Activated T-cell treated with anti-CD3 and anti-CD28 coated beads, Interleukin-2, amount 50 U/mL, for 1 hour (primary cell): ENCODE measurements at places on chromosomes 5 and 9.

GRCh38 chr9:113930390-113930783, 54.3 kb downstream of the ZNF618 start:
- DNase-seq: no peak

DNA sequence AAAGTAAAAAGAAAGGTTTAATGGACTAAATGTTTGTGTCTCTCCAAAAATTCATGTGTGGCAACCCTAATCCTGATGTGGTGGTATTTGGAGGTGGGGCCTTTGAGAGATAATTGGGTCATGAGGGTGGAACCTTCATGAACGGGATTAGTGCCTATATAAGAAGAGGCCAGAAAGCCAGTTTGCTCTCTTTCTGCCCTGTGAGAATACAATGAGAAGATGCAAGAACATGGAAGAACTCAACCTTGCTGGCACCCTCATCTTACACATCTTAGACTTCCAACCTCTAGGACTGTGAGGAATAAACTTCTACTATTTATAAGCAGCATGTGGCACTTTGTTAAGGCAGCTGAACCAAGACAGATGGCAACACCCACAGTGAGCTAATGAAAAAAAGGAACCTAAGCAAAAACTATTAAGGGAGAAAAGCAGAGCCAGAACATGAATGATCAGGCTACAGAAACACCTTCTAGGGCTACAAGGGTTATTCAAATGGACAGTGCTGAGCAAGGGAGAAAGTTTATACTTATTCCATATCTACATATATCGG, 159.5 kb downstream of the PLK2 start:
- DNase-seq: no peak

GRCh38 chr5:5192681-5193080, 52.6 kb downstream of the ADAMTS16 start:
- DNase-seq: no peak

GRCh38 chr5:10786835-10787234, 25.8 kb upstream of the DAP start:
- DNase-seq: no peak

DNA sequence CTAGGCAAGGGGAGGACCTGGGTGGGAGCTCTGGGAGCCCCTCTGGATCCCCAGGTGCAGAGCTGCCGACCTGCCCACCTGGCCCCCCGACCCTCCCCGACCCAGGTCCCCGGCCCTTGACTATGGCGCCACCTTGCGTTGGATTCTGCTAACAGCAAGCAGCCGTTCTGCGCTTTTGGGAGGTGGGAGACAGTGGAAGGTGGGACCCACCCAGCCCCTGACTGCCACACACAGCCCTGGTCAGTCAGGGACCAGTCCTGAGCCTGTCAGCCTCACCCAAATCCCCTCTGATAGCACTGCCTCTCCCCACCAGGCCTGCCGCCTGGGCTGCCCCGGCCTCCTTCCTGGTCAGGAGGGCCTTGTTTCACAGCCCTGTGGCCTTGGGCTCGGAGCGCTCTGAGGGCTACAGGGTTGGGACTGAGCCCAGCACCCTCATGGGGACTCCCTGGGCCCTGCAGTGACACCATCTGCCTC, 77.9 kb downstream of the HMCN2 start:
- peak; percentile 36 for DNase-seq

DNA sequence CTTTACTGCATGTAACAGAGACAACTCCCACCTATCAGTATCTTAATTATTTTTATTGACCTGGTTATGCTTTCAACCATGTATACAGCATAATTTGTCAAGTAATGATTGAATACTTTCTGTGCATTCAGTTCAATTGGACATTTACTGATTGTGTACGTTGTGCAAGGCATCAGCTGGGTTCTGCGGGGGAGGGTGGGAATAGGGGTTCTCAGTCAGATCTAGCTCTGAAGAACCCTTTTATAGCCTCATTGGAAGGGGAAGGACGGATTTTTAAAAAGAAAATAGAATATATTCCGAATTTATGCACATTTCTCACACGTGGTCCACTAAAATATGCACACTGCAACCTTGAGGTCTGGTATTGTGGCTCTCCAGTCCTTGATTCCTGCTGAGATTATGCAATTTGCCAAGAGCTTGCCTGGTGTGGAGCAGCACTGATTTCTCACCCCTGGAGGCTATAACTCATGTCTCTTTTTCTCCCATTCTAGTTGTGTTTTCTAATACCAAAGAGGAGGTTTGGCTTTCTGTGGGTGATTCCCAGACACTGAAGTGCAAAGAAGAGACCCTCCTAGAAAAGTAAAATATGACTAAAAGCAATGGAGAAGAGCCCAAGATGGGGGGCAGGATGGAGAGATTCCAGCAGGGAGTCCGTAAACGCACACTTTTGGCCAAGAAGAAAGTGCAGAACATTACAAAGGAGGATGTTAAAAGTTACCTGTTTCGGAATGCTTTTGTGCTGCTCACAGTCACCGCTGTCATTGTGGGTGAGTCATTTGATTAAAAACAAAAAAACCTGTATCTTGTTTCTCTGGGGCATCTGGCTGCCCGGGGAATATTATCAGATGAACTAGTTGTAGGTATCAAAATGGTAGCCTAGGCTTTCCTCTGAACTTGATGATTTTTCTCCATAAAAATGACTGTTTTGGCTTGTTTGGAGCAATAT, 1.7 kb downstream of the SLC1A3 start:
- no peak for DNase-seq

GRCh38 chr5:72206160-72206559, 98.9 kb downstream of the MAP1B start:
- DNase-seq: no peak

DNA sequence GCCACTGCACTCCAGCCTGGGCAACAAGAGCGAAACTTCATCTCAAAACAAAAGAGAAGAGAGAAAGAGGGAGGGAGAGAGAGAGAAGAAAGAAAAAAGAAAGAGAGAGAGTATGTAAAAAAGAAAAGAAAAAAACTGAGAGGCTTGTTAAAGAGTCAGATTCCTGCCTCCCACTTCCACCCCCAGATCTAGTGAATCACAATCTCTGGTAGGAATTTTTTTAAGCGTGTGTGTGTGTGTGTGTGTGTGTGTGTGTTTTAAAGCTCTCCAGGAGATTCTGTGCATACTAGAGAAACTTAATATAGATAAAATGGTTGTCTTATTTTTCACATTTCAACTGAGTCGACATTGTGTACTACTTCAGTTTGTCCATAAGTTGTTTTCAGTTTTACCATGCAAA, 32.0 kb downstream of the SAR1B start:
- no peak for DNase-seq

DNA sequence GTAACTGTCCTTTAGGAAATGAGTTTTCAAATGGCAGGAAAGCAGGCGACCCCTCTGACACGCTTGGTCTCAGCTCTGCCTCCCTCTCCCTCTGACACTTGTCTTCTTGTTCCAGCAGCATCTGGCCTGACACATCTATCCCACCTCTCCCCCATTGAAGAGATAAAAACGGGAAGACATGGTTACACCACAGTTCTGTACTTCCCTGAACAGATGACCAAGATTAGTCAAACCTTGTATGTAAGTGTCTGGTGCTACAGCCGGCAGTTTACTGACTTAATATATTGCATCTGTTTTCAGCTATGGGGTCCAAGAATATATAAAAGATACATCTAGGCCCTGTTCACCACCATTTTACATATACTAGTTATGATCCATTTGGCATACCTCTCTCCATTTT, 29.6 kb upstream of the MLLT3 start:
- no peak for DNase-seq

- no peak for DNase-seq
Measured at GRCh38 chr9:38153910-38154291, 84.9 kb upstream of the SHB start.

- DNase-seq: no peak
Measured at GRCh38 chr9:119441338-119441737, 72.1 kb upstream of the BRINP1 start.

- DNase-seq: no peak
Measured at GRCh38 chr9:132183134-132183533, 21.3 kb downstream of the NTNG2 start.

GRCh38 chr9:110744715-110745384, 76.3 kb downstream of the MUSK start:
- no peak for DNase-seq
